RKO (cell line): ENCODE measurements at places on chromosomes 6 and 20.

- no peak for DNase-seq
Observed at GRCh38 chr6:135439549-135439948, 58.0 kb downstream of the AHI1 start.

DNA sequence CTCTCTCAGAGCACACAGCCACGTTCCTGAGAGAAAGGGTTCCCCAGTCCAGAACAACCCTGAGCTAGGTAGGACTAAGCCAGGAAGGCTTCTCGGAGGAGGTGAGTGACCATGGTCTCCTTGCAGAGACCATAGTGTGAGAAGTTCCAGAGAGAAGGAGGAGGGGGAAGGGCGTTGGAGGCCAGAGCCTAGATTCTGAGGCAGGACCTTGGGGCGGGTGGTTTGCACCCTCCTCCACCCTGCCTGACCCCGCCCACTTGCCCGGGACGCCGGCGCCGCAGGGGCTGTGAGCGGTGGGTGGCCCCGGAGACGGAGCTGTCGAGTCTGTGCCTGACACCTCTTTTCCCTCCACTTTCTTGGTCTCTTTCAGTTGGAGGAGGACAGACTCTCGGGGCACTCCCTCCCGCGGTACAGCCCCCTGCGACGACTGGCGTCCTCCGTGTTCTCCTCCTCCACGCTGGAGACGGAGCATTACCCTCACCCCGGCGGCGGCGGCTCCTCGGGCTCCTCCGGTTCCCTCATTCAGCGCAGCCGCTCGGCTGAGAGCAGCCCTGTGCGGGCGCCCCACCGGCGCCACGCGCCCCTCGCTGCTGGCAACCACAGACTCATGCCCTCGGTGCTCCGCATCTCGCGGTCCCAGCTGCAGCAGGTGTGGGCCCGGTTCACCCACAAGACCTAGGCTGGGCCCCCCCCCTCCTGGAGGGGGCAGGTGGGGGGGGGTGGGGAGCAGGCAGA lies 26.2 kb downstream of the TTBK1 start:
- no peak for DNase-seq

- DNase-seq = no peak
Observed at GRCh38 chr6:89690944-89691324, 52.4 kb upstream of the LYRM2 start.

DNA sequence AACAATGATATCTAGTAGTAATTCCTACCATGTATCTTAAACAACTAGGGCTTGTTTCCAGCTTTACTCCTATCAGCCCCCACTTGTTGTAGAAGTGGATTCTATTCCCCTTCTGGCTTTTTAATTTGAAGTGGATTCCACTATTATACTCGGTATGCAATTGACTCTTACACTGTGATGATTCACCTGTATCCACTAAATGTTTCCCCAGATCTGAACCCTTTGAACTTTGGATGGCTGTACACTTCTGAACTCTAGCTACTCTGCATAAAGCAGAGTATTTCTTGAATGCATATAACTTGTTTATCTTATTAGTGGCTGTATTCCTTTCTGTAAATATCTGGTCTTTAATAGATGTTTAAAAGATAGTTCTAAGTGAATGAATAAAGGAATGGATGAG lies 538.4 kb upstream of the NRSN1 start:
- DNase-seq = no peak

DNA sequence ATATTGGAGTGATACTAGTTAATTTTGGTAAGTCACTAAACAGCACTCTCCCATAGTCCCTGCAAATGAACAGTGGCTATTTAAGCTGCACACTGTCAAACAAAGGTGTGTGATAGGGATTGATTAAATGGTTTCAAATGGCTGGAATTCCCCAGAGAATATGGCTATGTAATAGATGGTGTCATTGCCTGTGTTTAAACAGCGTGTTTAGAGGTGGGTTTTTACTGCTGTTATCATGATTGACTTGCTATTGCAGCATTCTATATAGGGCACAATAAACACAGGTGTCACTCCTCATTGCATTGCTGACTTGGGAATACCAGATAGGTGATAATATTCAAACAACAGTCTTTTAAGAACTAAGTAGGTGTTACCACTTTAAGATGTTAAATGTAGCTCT lies 171.7 kb upstream of the MAN1A1 start:
- no peak for DNase-seq

DNA sequence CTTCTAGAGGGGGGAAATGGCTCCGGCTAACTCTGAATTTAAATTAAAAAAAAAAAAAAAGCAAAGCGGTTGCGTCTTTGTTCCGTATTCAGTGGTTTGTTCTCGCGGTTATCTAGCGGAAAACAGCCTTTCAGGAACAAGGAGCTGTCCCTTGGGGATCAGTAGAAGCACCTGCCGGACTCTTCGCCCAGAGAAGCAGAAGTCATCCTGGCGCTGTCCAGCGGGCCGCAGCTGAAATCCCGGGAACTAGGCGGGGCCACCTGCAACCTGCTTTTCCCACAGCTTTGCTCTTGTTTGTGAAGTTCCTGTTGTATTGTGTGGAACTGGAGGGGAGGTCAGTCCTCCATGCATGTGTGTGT lies 43.9 kb upstream of the GJE1 start:
- DNase-seq = no peak

- DNase-seq = no peak
Observed at GRCh38 chr20:22797103-22797502, 212.7 kb upstream of the FOXA2 start.

- no peak for DNase-seq
Observed at GRCh38 chr6:150646228-150646627, 46.5 kb downstream of the PLEKHG1 start.

- no peak for DNase-seq
Observed at GRCh38 chr6:96911751-96912150, 12.8 kb upstream of the KLHL32 start.

GRCh38 chr6:15508931-15509330 lies 153.9 kb downstream of the DTNBP1 start:
- no peak for DNase-seq

DNA sequence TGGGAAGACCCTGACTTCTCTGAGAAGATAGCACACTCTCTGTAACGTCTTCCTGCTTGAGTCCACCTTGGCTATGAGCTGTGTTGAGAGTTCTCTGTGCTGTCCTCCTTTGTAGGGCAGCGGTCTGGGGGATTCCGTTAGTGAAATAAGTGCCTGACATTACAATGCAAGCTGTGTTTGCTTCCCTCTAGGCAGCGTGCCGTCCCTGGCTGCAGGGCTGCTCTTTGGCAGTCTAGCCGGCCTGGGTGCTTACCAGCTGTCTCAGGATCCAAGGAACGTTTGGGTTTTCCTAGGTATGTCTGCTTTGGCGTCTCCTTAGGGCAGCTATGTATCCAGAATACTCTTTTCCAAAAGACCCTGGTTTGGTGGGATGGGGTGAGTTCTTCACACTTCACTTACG lies 2.8 kb downstream of the TMEM14C start:
- no peak for DNase-seq

DNA sequence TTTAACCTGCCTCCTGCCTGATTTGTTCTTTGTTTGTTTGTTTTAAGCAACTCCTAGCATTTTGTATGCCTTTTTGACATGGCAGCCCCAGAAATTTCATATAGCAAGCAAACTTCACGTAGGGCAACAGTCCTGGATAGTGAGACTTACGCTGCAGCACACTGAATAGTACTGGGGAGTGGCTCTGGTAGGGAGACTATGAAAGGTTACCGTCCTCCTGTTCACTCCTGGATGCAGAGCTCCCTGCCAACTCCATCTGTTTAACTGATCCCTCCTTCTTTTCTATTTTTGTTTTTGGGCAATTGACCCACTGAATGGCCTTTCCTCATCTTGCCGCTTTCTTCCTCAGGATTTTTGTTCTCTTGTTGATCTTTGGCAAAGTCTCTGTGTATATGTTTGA lies 44.5 kb upstream of the BMP6 start:
- DNase-seq = no peak

DNA sequence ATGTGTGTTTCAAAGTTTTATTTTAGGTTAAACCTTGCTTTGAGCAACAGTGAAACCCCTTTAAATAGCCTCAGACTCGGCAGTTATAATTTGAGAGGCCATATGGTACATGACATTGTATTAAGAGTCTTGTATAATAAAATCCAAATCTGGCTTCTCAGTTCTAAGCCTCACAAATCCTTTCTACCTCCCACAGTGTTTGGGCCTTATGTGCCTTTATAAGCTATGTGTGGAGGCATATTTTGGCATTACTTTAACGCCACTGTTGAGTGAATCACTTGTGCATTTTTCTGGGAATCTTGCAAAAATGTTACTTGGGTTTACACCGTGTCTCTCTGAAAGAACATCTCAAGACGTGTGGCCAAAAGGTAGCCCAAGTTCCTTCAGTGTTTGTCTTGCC lies 152.4 kb downstream of the COL9A1 start:
- no peak for DNase-seq

DNA sequence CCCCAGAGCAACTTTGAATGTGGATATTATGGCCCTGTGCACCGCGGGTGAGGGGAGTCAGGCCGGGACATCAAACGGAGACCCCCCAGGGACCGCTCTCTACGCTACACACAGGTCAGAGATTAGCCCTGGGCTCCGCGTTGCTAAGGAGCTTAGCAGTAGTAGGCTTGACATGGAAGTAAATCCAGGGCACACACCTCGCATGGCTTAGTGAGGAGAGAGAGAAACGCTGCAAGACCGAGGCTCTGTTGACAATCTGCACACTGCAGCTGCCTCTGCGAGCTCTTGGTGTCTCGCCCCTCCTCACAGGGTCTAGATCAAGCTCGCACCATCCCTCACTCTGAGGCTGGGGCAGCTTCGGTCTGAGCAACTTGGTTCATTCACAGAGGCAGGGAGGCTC lies 116.1 kb upstream of the CDH4 start:
- DNase-seq = no peak

DNA sequence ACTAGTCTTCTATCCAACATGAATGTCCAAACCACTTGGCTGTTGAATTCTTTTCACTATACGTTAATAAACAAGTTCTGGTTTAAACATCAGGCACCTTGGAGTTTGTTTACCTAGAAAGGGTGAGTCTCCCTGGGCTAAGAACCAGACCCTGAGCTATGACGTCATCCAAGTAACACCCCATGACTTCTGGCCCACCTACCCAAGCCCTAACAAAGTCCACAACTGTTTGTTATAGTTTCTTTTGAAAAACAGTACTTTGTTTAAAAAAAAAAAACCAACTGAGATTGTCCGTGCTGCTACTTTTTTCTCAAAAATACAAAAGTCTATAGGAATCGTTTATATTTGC lies 146.9 kb upstream of the BEND6 start:
- DNase-seq = no peak

DNA sequence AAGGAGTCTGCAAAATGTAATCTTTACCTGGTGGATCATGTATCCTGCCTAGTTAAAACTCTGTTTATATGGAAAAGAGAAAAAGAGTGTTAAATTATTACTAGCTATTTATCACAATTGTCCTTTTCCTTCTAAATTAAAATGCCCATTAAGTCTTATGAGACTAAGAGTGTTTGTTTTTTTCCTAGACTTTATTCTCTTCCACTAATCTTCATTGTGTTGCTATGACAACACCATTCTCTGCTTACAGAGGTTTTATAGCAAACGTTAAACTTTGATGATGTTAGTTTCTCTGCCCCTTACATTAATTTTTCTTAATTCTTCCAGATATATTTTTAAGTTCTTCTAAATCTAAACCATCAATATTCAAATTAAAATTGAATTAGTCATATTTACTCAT lies 420.8 kb downstream of the TBC1D32 start:
- DNase-seq = no peak

DNA sequence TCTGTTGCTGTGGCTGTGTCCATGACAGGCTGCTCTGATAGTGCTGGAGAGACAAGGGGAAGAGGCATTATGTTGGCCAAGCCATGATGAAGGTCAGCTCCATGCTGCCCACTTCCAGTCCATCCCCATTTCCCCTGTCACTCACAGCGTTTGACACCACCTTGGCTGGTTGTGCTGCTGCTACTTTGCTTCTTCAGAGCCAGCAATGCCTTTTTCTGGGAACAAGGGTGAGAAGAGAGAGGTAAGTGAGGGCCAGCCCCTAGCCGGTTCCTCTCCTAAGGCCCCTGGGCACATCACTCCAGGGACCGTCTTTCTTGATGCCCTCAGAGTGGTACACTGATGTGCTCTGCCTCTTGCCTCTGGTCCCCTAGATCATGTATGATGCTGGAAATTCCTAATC lies 2.0 kb downstream of the NELFE start:
- DNase-seq = no peak

- DNase-seq = no peak
Observed at GRCh38 chr20:56060486-56060885, 55.2 kb upstream of the CBLN4 start.

- DNase-seq = no peak
Observed at GRCh38 chr6:154595538-154595937, 85.1 kb upstream of the CNKSR3 start.

- no peak for DNase-seq
Observed at GRCh38 chr6:97294451-97294850, 11.4 kb upstream of the MMS22L start.

DNA sequence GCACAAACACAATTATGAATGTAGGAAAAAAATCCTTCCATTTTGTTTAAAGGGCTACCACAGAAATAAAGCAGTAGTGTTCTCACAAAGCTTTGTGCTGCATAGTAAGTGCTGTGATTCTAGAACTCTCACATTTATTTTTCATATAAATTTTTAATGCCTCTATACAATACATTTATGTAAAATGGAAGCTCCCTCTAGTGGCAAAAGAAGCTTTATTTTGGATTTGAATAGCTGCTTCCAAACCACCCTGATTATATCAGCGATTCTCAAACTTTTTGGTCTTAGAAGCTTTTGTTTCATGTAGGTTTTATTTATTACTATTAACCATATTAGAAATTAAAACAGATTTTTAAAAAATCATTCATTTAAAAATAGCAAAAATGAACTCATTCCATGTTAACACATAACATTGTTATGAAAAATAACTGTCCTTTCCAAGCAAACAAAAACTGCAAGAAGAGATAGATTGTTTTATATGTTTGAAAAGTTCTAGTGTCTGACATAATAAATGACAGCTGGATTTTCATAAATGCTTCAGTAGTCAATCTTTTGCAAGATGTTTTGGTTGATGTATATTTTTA lies 38.4 kb downstream of the HS3ST5 start:
- DNase-seq = peak; percentile 47

GRCh38 chr6:126312013-126312665 lies 27.8 kb upstream of the CENPW start:
- peak; percentile 18 for DNase-seq

- DNase-seq = no peak
Observed at GRCh38 chr20:57468523-57469417, 56.2 kb downstream of the CTCFL start.

DNA sequence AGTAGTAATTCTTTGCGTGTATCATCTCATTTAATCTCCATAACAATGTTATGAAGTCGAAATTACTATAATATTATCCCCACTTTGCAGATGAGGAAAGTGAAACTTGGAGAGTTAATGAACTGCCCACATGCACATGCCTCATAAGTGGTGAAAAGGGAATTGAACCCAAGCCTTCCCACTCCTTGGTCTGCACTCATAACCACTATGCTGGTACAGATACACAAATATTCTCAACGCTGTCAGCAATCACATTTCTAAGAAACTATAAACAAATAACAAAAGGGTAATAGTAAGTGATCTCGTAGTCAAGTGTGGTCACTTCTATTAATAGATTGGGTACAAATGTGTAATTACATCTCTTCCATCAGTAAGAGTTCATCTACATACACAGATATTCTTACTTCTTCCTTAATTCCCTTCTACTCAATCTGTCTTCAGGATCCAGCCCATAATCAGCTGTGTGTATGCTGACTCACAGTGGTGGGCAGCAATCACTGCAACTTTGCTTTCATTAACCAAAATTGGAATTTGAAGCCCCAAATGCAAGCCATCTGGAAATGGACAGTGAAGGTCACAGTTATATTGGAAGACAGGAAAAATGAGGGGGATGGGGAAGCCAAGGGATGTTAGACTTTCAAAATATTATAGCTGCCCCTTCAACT lies 6.6 kb downstream of the PRSS35 start:
- peak; percentile 4 for DNase-seq
